Trophoblast cell (in vitro differentiated cells and primary cell): ENCODE measurements at places on chromosomes 13 and 19.
A peak's percentile ranks its signal among the peaks of the same experiment; 100 is the strongest.

DNA sequence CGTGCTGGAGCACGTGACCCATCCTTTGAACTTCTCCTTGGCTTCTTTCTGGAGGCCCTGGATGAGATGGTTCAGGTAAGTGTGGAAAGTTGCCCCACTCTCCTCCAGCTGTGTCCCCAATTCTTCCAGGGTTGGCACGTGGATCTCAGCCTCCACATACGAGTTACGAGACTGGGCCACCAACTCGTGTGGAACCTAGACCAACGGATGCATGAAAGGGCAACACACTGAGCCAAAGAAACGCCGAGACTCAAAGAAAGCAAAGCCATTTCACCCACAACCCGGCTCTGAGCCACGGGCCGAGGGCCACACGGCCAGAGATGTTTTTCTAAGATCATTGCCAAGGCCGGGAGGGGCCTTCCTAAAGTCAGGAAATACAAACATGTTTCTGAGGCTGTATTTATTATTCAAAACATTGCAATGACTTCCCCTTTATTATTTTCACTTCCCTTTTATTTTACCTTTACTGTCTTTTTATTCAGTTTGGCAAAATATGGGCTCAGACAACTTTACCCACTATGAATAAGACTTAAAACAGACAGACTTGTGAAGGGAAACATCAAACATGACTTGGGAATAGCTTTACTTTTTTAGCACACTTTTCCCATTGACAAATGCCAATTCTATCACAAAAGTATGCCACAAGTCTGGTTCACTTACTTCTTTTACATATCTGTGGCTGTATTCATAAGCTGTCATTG is 94.6 kb downstream of the KL start:
- DNase-seq, result no peak

- DNase-seq, result no peak
Observed at GRCh38 chr13:52737965-52738364, 1.7 kb downstream of the CNMD start.

DNA sequence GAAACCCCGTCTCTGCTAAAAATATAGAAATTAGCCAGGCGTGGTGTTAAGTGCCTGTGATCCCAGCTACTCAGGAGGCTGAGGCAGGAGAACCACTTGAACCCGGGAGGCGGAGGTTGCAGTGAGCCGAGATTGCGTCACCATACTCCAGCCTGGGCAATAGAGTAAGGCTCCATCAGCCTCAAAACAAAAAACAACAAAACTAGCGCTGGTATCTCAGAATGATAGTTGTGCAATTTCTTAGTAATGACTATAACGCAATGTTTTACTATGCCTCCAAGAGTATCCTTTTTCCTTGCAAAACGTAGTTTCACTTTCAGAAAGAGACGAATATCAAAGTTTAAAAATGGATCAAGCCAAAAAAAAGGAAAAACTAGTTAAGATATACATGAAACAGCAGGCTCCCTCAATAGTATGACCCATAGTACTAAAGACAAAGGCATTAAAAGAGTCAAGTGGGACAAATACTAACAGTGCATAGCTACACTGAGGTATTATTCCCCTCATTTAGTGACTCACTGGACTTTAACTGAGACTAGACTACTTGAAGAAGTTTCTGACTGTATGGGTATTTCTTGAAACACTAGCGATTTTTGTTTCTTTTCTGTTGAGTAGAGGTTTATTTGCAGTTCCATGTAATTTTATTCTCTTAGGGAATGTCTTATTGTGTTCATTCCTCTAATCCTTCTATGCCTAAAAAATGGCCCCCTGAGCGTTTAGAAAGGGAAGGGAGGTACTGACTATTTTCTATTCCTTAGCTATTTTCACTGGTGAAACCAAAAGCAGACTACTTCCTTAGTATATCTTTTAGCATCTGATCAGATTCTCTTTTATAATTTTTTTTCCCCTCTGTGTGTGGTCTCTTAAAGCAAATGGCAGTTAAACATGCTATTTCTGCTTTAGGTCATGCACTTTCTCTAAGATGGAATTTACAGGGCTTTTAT is 10.4 kb upstream of the ITM2B start:
- DNase-seq, result peak; percentile 27

- no peak for DNase-seq
Observed at GRCh38 chr19:33665776-33666595, 44.2 kb downstream of the CHST8 start.

DNA sequence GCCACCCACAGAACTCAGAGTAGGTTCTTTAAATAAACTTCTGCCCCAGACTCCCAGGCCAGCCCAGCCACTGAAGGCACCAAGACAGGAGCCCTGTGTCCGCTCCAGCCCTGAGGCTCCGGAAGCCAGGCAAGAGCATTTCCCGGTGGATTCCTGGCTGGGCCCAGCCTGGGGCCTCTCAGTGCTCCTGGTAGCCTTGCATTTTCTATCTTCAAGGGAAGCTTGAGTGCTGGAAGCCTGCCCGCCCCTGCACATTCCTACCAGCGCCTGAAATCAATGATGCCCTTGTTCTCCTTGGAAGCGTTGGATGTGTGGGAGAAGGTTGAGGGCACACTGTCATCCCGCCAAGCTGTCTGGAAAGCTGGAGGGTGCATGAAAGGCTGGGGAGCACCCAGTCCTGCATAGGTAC is 70.3 kb downstream of the ALOX5AP start:
- DNase-seq, result peak; percentile 17

DNA sequence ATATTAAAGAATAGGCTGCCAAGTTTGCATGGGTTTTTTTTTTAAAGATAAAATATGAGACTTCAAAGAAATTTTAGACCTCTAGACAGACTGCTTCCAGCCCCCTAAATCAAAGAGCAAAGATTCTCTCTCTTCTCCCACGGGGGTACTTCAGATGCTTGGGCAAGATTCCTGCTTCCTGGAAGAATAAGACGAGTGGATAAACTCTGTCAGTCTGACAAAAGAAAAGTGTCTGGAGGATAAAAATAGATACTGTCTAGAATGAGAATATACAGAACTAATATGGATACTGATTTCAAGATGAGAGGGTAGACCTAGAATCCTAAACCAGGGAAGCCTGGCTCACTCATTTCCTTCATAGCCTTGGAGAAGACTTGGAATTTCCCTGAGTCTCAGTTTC is 435.1 kb downstream of the FOXO1 start:
- no peak for DNase-seq

DNA sequence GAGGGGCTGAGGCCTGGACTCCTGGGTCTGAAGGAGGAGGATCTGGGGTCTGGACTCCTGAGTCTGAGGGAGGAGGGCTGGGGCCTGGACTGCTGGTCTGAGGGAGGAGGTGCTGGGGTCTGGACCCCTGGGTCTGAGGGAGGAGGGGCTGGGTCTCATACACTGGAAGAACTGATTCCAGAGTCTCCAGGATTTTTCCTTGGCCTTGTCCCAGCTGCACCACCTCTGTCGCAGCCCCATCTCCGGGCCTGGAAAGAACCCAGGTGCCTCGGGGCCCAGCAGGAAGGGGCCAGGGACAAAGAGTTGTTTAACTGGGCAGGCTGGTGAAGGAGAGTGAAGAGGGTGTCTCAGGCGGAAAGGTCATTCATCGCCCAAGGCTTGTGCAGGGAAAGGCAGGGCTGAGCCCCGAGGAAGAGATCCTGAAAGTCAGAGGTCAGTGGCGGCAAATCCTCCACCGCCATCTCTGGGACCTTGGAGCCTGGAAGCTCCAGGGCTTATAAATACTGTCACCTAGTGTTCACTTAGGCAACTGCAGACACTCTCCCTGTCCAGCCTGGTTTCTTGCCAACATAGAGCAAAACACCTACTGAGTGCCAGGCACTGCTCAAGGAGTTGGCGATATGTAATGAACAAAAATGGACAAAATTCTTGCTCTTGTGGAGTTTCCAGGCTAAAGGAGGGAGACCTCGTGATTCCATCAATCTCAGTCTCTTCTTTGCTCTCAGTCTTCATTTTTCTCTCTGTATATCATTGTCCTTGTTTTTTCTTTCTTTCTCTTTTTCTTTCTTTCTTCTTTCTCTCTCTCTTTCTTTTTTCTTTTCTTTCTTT is 4.4 kb upstream of the KCNN4 start:
- DNase-seq, result peak; percentile 92

DNA sequence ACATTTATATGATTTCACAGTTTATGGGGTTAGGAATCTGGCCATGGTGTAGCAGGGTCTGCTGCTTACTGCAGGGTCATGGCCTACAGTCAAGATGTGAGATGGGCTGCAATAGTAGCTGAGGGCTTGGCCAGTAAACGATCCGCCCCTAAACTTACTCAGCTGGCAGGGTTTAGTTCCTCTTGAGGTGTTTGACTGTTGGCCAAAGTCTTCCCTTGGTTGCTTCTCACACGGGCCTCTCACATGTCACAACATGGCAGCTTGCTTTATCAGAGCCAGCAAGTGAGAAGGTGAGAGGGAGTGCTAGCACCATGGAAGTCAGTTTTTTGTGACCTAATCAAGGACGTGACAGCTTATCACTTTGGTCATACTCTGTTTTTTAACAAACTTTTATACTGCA is 77.1 kb downstream of the DNAJC3 start:
- no peak for DNase-seq

- DNase-seq, result no peak
Observed at GRCh38 chr13:67742478-67742877, 512.3 kb upstream of the PCDH9 start.

GRCh38 chr19:43486412-43486811 is 18.1 kb downstream of the PHLDB3 start:
- no peak for DNase-seq

- peak; percentile 84 for DNase-seq
Observed at GRCh38 chr13:99158846-99159245, 41.8 kb upstream of the UBAC2 start.

DNA sequence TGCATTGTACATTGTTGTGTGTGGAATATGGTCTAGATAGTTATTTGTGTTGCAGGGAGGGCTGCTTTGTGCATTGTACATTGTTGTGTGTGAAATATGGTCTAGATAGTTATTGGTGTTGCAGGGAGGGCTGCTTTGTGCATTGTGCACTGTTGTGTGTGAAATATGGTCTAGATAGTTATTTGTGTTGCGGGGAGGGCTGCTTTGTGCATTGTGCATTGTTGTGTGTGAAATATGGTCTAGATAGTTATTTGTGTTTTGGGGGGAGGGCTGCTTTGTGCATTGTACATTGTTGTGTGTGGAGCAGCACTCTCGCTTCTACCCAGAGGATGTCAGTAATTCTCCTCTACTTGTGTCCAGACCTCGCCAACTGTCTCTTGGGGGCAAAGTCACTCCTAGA is 36.3 kb upstream of the ZNF835 start:
- DNase-seq, result no peak

DNA sequence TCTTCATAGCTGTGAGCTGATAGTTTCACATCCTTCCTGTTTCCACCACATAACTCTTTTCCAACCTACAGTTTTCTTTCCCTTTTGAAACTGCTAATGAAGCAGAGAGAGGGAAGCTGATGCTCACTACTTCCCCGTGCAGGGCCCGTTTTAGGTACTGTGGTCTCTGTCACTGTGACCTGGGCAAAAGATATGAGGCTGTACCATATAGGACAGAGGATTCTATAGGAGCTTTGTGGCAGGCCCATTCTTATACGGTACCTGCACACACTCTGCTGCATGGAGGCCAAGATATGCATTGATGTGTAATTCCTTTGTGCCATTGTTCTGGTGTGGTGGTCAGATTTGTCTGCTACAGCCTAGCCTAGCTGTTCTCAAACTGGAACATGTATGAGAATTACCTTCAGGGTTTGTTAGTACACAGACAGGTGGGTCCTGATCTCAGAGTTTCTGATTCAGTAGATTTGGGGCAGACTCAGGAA is 577.3 kb downstream of the LMO7 start:
- no peak for DNase-seq

GRCh38 chr19:54731191-54731590 is 6.9 kb downstream of the KIR3DL3 start:
- DNase-seq, result no peak

DNA sequence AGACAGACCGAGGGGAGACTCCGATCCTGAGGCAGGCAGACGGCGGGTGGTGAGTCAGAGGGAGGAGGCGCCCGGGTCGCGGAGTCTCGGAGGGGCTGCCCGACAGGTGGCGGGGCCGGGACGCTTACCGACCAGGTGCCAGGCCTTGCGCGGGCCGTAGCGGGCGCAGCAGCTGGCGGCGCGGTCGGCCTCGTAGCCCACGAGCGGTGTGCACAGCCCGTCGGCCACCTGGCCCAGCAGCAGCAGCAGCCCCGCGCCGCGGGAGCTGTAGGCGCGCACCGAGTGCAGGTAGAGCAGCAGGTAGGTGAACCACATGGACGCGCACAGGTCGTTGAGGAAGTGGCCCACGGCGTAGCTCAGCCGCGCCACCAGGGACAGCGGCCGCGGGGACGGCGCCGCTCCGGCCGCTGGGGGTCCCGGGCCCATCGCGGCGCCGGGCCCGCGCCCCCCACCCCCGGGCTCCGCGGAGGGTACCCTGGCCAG is 367 bp downstream of the MFSD12 start:
- peak; percentile 60 for DNase-seq

DNA sequence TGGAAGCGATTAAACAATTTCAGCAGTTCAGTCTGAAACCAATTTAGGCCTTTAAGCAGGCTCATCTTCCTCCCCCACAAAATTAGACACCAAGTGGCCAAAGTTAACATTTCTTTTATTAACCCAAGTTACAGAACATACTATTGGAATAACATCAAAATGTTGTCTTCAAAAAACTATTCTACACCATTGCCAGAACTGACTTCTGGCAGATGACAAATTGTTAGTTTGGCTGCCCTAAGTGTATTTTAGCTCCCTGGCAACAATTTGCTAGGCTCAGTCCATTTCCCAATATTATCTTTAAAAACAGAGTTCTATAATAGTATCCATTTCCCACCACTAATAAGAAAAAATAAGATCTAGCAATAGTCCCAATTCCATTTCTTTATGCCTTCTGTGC is 107.8 kb downstream of the SGCG start:
- DNase-seq, result no peak

DNA sequence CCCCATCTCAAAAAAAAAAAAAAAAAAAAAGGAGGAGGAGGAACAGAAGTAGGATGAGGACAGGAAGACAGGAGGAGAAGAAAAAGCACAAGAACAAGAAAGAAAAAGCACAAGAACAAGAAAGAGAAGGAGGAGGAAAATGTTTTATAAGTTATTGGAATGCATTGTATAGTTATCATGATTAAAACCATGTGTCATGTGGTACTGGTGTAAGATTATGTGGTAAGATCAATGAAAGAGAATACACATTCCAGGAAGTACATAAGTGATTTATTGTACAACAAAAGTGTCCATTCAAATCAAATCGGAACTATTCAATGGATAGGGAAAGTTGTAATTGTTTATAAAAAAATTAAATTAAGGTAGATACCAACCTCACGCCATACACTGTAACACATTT is 167.7 kb downstream of the MZT1 start:
- DNase-seq, result no peak

GRCh38 chr13:74017301-74018061 is 116.7 kb downstream of the KLF12 start:
- DNase-seq, result no peak

GRCh38 chr13:98393873-98394272 is 183.0 kb downstream of the STK24 start:
- DNase-seq, result no peak
